ENCODE measurements at places on chromosomes 4 and X.

- no peak for DNase-seq
Measured at GRCh38 chr4:2406406-2406805, 12.0 kb downstream of the ZFYVE28 start.

DNA sequence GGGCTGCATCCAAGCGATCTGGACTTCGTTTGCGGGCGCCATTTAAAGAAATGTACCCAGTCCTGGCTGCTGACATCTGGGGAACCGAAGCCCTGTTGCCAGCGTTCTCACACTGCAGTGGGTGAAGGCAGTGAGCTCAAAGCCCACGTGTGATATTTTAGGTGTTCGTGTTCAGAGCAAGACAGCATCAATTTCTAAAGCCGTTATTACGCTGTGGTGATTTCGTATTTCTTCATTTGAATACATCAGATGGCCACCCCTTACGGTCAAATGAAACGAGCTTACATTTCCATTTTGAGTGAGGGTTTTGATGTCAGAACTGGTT, 376 bp upstream of the C4orf36 start:
- peak; percentile 18 for DNase-seq

- no peak for DNase-seq
Measured at GRCh38 chr4:86279293-86279960, 80.4 kb downstream of the MAPK10 start.

DNA sequence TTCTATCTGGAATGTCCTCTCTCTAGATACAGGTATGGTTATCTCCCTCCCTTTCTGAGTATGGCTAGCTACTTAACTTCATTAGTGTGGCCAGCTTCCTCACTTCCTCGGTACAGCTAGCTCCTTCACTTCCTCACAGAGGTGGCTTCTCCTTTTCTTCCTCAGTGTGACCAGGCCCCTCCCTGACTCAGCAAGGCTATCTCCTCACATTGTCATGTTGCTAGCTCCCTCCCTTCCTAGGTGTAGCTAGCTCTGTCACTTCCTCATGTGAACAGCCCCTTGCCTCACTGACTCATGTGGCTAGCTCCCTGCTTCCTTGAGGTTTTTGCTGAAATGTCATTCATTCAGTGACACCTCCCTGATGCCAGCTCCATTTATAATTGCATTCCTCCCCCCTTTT, 67.3 kb upstream of the DDIT4L start:
- DNase-seq: no peak

DNA sequence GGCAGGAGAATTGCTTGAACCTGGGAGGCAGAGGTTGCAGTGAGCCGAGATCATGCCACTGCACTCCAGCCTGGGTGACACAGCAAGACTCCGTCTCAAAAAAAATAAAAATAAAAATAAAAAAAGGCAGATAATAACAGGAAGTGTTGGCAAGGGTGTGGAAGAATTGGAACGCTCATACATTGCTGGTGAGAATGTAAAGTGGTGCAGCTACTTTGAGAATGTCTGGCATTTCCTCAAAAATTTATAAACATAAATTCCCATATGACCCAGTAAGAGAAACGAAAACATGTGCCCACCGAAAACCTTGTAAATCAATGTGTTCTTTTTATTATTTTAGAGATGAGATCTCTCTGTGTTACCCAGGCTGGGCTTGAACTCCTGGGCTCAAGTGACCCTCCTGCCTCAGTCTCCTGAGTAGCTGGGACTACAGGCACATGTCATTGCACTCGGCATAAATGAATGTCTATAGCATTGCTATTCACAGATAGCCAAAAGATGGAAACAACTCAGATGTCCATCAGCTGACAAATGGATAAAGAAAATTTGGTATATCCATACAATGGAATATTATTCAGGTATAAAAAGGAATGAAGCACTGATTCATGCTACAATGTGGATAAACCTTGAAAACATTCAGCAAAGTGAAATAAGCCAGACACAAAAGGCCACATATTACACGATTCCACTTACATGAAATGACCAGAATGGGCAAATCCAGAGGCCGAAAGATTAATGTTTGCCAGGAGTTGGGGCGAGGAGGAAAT, 63.7 kb upstream of the PLAC1 start:
- no peak for DNase-seq

- no peak for DNase-seq
Measured at GRCh38 chrX:31471229-31471628, 399.4 kb upstream of the FTHL17 start.

GRCh38 chr4:90543419-90544170, 416.4 kb downstream of the CCSER1 start:
- no peak for DNase-seq

DNA sequence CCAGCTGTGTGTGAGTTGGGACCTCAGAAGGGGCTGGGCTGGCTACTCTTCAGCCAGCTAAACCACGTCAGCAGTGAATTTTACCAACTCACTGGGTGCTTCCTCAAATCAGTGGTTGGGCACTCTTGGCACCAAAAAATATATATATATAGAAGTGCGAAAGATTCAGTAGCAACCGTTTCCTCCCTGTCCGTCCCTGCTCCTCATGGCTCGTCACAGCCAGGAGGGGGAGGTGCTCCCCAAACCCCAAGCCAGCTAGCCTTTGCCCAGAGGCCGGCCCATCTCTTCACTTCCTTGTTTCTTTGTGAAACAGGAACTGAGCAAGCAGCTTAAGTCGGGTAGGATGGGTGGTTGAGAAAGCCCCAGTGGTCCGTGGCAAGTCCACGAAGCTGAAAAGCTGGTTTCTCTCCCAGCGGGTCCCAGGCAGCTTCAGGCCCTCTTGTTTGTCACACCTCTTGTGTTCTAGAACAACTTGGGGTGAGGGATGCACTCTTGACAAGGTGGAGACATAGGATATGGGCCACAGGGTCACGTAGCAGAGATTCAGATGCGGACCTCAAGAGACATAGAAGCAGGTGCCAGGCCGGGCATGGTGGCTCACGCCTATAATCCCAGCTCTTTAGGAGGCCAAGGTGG, 6.8 kb upstream of the SASH3 start:
- DNase-seq: no peak

GRCh38 chr4:128256539-128256938, 31.1 kb downstream of the PGRMC2 start:
- no peak for DNase-seq

- no peak for DNase-seq
Measured at GRCh38 chrX:42093756-42094155, 170.4 kb upstream of the CASK start.

DNA sequence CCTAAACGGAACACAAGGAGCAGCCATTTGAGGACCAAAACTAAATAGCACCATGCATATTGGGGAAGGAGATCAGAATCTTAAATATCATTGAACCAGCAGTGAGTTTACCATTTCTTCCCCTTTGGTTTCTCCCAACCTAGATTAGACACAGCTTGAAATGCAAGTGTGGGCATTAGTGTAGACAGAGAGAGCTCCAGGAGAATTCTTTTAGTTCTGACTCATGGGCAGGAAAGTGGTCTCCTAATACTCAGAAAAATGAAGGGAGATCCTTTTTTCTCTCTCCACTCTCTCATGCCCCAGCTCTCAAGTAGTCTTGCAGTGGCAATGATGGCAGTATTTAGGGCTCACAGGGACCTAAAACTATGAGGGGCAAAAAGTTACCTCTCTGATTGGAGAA, 567.9 kb downstream of the INPP4B start:
- no peak for DNase-seq

DNA sequence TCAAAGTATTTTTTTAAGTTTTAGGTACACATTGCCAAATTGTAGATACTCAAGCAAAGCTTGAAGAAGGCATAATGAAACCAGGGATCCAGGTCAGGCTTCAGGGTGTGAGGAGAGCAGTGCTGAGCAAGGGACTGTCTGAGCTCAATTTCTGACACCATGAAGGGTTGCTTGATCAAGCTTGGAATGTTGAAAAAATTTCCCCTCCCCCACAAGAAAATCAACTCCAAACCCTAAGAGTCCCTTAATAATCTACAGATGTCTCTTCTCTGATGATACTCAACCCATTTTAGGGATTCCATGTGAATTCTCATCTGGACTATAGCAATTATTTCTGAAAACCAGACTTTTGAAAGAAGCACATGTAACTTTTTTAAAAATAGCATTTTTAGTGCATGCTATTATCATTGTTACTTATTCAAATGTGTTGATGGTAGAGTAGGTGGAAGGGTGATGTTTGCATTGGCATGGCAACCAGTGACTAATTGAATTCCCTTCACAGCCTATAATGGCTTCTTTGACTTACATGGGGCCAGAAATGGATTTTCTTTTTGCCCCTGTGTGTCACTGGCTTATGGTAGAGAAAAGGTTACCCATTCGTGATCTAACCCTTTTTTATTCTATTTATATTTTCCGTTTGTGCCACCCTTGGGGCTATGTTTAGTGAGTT, 252.0 kb downstream of the FBXW7 start:
- DNase-seq: peak; percentile 52

DNA sequence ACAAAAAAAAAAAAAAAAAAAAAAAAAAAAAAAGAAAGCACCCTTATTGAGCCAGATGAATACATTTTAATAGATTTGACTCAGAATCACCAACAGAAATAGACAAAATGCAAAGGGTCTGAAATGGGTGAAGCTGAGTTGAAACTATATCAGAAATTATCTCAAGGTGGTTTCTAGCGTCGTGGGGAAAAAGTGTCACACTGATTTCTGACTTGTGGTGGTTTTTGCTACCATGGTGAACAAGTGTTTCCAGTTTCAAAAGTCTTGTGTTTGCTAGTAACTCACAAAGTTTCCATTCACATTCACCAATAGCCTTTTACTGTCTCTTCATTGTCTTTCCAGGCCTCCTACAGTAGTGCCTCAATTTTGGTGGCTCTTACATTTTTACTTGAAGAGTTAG, 135.5 kb downstream of the ARHGAP24 start:
- DNase-seq: no peak

- DNase-seq: peak; percentile 68
Measured at GRCh38 chr4:146585761-146586333, 52.8 kb upstream of the POU4F2 start.

DNA sequence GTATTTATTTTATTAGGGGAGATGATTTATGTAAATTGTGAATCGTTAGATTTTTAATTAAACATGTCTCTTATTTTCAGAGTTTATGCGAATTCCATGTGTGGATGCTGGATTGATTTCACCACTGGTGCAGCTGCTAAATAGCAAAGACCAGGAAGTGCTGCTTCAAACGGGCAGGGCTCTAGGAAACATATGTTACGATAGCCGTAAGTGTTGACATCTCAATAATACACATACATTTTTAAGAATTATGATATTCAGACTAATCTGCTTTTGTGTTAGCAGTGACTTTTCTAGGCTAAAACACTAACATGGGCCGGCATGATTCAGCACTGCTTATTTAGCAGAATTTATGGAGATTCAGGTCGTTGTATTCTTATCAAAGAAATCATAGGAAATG, 91.2 kb downstream of the RAP1GDS1 start:
- no peak for DNase-seq

DNA sequence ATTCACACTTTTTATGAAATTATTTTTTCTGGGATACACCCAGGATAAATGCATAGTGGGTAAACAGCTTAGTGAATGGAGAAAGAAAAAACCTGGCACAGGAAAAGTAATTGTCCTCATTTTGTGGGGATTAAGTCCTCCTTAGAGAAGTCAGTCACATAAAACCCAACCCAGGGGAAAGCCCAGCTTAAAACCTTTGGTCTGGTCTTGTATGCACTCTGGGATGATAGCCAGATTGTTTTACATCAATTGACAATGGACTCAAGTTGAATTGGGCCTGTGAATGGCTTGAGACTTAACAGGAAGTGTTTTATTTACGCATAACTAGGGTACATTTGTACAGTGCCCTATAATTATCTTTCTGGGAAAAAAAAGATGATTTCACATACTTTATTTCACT, 561.3 kb upstream of the GRIA3 start:
- no peak for DNase-seq

GRCh38 chr4:141109983-141110382, 23.3 kb downstream of the RNF150 start:
- no peak for DNase-seq

DNA sequence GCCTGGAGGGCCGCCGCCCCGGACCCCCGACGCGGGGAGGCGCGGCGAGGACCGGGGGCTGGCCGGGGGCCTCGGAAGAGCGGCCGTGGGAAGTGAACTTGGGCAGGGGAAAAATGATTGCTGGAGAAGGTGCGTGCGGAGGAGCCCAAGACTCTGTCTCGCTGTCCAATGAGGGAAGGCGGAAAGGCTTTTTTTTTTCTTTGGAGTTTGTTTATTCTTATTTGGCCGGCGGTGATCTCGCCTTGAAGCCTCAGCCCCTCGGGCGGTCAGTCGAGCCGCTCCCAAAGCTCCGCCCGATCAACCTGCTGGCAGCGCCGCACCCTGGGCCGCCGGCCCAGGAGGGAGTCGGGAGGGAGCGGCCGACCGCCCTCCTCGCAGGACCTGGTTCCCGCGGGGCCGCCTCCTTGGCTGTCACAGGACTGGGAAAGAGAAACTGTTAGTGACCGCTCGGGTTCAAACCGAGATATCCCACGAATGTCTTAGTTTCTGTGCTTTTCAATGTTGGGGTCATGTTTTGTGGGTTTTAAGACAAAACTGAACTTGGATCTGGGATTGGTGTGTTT, 2.5 kb downstream of the CPEB2 start:
- peak; percentile 40 for DNase-seq

GRCh38 chr4:166903408-166903807, 330.9 kb downstream of the SPOCK3 start:
- DNase-seq: no peak

GRCh38 chrX:128543114-128543513, 490.9 kb upstream of the ACTRT1 start:
- no peak for DNase-seq

DNA sequence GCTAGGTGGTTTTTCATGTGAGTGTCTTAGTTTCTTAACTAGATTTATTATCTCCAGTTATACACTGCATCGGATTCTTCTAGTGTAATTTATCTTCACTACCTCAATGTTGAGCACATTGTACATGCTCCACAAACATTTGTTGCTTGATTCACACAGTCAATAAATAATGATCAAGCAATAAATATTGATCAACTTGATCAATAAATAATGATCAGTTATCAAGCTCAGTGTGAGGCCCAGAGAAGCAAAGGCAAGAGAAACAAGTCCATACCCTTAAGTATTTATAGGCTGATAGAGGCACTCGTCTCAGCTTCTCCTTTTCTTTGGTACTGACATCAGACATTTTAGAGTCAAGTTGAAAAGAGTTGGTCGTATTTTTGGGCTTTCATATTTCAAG, 5.1 kb upstream of the VBP1 start:
- DNase-seq: no peak

DNA sequence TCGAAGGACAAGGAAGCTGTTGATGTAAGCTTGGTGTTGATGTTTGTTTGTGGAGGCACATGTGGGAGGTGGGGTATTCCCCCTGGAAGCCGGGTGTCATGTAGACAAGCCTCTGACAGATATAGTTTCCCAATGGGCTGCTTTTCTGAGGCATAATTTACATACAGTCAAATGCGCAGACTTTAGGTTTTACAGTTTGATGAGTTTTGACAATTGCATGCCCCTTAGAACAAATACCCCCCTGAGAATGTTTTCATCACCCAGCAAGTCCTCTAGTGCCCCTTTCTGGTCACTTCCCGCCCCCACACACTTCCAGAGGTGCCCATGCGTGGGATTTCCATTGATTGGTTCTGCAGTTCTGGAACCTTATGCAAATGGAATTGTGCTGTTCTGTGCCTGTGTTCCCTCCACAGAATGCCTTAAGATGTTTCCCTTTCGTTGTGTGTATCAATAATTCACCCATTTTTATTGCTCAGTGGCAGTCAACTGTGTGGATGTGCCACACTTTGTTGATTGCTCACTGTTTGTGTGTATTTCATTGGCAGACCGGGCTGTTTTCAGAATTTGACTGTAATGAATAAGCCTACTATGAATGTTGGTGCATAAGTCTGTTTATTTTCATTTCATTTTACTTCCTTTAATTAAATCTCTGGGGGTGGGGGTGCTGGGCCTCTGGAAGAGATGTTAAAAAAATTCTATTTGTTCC, 8.5 kb downstream of the EVC start:
- DNase-seq: no peak

GRCh38 chr4:119797238-119797894, 168.8 kb upstream of the PDE5A start:
- no peak for DNase-seq

Data from AG08395 (cell line).